ENCODE measurements at places on chromosomes 13 and 19.

- DNase-seq, result no peak
Observed at GRCh38 chr13:101569807-101570206, 117.3 kb downstream of the ITGBL1 start.

DNA sequence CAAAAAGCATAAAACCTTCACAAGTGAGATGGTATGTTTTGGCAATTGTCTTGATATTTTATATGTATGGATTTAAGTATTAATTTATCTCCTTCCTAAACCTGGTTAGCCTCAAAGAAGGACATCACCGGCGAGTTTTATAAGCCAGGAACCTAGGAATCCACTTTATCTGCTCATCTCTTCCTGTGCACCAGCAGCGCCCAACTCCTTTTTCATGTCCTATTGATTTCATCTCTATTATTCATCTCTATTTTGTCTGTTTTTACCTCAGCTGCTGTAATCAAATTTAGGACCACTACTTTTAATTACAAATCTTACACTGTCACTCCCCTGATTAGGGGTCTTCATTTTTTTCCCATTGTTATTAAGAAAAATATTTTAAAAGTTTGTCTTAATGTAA lies 286.4 kb downstream of the DACH1 start:
- DNase-seq, result no peak

DNA sequence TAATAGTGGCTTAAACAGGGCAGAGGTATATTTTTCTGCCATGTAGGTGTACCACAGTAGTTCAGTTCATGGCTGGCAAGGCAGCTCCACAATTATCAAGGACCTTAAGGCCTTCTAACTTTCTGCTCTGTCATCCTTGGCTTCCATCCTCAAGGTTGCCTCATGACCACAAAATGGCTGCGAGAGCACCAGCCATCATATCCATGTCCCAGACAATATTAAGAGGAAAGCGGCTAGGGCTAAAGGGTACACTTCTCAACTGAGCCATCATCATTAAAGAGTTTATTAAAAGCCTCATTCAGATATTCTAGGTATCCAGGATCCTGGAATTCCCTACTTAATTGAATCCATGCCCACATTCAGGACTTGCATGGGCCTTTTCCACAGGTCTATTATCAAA lies 62.7 kb upstream of the MRI1 start:
- DNase-seq, result no peak

- no peak for DNase-seq
Observed at GRCh38 chr19:45640849-45641273, 1.7 kb upstream of the EML2 start.

DNA sequence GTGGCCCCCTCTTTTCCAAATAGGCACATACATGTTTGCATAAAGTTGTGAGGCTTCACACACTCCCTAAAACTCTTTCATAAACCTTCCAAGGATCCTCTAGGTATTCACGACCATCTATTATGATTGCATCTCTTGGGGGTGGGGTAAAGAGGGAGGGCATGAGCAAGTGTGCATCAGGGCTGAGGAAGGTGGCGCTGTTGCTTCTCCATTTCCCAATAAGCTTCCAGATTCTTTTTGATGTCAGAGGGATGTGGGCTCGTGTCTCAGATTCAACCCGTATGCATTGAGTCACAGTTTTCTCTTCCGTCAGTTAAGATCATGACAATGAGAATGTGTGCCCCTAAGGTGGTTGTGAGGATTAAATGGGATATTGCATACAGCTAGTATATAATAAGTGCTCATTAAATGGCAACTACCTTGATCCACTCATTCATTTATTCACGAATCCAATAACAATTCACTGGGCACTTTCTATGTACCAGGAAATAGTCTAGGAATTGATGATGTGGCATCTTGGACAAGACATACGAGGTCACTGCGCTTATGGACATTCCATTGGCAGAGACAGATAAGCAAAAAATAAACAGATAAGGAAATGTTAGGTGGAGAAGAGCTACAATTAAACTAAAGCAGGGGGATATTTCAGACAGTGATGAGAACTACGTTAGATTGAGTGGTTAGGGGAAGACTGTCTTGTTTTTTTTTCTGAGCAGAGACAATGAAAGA lies 10.3 kb downstream of the CYP2B6 start:
- DNase-seq, result no peak

DNA sequence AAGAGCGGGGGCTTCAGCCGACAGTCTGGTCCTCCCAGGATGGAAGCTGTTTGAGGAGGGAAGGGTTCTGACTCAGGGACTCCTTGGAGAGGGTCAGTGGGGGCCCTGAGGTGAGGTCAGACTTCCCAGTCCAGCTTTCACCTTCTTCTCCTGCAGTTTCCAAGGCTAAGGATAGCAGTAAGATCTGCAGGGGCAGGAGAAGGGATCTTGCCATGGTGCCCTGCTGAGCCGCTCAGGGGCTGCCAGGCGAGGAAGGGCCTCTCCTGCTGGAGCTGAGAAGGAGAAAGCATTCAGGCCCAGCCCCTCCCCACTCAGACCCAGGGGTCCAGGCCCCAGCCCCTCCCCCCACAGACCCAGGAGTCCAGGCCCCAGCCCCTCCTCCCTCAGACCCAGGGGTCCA lies 1.5 kb downstream of the KLK7 start:
- DNase-seq, result no peak

DNA sequence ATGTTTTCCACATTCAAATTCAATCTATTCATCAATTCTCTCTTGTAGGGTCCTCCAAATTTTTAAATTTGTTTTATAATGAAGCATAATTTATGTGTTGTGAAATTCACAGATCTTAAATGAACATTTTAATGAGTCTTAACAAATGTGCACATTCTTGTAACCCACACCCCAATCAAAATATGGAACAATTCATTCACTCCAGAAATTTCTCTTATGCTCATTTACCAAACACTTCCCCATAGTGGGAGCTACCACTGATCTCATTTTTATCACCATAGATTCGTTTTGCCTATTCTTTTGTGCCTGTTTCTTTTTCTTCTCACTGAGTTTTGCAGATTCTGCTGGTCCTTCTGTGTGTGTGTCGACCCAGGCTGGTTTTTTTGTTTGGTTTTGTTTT lies 664.1 kb downstream of the EFNB2 start:
- DNase-seq, result no peak

DNA sequence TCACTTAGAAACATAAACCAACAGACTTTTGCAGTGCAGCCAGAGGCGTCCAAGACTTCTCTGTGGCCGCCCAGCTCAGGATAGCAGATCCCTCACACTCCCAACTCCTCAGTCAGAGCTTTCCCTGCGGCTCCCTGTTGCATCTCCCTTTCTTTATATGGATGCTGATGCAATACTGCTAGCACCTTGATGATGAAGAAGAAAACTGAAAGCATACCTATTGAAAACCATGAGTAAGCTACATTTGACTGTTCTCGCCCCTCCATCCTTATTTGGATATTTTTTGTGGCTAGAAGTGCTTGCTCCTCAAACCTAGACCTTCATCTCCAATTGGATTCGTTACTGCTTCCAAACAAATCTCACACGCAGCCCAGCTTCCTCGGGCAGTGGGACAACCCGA lies 57.3 kb upstream of the UBL3 start:
- no peak for DNase-seq

DNA sequence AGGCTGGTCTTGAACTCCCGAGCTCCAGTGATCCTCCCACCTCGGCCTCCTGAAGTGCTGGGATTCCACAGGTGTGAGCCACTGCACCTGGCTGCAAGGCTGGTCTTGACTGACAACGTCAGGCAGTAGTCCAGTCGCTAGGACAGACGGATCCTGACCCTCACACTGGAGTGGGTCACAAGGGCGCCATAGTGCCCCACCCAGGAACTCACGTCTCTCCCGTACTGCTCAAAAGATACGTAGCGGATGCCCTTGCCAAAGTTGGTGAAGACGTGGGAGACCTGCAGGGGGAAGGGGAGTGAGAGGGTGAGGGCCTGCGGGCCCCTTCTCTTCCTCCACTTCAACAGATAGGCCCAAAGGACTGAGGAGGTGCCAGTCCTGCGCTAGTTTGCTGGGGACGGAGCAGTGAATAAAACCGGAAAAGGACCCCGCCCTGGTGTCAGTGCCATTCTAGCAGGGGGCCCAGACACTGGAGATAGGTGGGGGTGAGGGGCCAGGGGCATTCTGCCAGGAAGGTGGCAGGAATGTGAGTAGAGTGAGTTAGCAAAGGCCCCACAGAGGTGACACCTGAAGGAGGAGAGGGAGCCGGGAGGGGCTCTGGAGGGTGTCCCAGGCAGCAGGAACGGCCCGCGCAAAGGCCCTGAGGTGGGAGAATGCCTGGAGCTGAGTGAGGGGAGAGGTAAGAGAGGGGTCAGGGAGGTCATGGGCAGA lies 11.9 kb downstream of the MRPS12 start:
- DNase-seq, result no peak

DNA sequence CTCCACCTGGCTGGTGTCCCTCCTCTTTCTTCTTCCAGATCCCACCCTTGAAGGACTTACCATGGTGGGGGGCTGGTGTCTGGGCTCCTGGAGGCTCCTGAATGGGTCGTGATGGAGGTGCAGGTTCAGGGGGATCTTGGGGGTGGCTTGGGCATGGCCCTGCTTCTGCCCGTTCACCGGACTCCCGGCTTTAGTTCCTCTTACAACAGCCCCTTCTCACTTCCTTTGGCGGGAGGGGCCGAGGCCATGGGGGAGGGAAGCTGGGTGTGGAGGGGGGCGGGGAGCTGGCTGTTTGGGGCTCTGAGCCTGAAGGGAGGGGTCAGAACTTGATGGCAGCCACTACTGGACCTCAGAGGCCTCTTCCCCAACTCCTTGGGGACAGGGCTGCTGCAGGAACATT lies at the start of gene MYO1F:
TSS of gene MYO1F (minus strand) at position 196 of the 400 bp plus-strand sequence. CDS start at position 63, 133 bp downstream.
- DNase-seq, result peak; percentile 70

- no peak for DNase-seq
Observed at GRCh38 chr19:33780746-33781145, 15.9 kb upstream of the KCTD15 start.

- peak; percentile 85 for DNase-seq
Observed at GRCh38 chr19:29680447-29680846, 15.2 kb downstream of the PLEKHF1 start.

- DNase-seq, result no peak
Observed at GRCh38 chr13:64314331-64314730, 2898.7 kb upstream of the PCDH20 start.

- no peak for DNase-seq
Observed at GRCh38 chr13:97715763-97716162, 237.7 kb upstream of the IPO5 start.

GRCh38 chr13:69363360-69363759 lies 744.3 kb upstream of the ATXN8OS start:
- DNase-seq, result no peak

DNA sequence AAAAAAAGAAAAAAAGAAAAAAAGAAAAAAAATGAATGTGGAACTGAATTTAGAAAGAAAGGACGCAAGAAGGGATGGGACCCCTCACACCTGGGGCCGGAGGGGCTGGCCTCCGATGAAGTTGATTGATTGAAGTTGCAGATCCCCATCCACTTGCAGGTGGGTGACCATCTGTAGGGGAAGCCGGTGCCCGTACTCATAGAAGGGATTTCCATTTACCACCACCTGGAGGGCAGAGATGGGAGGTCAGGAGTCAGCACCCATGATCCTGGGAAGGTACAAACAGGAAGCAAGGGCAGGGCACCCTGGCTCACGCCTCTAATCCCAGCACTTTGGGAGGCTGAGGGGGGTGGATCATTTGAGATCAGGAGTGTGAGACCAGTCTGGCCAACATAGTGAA lies 6.4 kb downstream of the LGALS4 start:
- DNase-seq, result no peak

DNA sequence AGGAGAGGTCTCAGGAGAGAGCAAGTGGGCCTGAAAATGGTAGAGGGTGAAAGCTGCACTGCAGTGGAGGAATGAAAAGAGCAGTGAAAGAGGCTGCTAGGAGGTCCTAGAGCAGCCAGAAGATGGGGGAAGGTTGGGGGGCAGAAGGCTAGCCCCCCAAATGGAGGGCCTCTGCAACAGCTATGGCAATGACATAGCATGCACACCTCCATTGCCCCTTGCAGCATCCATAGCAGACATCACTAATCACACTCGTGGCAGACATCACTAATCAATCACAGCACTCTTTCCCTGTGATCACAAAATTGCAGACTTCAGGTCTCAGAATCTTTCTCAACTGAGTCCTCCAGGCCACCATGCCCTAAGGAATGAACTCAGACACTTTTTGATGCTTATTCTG lies 21.9 kb downstream of the CCL25 start:
- no peak for DNase-seq

DNA sequence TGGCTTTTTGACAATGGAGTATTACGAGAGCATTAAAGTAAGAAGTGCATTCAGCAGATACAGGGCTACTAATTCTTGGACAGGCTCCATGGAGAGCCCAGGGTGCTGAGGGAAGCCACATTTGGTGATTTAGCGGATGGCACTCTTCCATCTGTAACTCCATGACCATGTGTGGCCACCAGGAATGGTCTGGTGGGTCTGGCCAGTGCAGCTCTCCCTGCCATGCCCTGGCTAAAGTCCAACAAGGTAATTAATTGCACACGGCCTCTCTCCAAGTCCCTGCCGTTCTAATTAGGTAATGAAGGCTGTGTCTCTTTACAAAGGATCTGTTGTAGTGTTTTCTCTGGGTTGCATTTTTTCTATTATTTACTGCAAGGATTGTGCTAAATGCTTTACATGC lies 4.3 kb upstream of the ZFR2 start:
- no peak for DNase-seq

- DNase-seq, result peak; percentile 42
Observed at GRCh38 chr19:13207846-13208671, 57.8 kb downstream of the IER2 start.

GRCh38 chr13:30354493-30355383 lies 47.4 kb upstream of the KATNAL1 start:
- DNase-seq, result no peak

- DNase-seq, result no peak
Observed at GRCh38 chr13:91572944-91573598, 174.7 kb downstream of the GPC5 start.

DNA sequence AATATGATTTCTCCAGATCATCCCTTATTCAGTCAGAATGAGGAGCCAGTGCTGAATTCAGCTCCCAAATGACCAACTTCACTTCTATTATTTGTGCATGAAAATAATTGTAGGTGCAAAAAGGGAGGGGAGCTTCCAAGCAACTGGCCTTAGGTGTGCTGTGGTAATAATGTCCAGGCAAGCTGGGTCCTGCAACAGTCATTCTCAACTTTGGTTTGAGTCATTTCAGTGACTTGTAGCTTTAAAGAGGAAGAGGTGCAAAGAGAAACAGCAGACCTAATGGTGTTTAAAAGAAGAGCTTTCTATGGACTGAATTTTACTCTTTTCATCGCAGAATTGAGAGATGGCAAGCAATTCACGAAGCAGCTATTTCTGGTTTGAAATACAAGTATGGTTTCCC lies 29.2 kb upstream of the FGF9 start:
- no peak for DNase-seq

DNA sequence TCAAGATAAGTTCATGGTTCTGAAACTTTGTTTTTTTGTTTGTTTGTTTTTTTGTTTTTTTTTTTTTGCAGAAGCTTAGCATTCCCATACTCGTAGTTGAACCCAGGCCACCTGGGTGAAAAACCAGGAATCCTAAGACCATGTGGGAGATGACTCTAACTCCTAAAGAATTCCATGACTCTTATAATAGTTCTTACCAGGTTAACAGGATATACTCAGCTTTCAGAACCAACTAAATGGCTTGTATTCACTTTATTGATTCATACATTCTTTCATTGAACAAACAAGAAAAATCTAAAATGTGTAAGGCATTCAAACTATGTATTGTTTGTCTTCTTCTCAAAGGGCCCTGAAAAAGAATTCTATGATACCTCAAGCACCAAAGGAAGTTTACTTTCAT lies 40.5 kb upstream of the KLF5 start:
- DNase-seq, result no peak

All from psoas muscle (tissue), 8 donors.